ENCODE measurements at places on chromosomes 2 and 18.
A peak's percentile ranks its signal among the peaks of the same experiment; 100 is the strongest.

- DNase-seq, result no peak
These were observed 521.2 kb upstream of the POU3F3 start for GRCh38 chr2:104332731-104333130.

DNA sequence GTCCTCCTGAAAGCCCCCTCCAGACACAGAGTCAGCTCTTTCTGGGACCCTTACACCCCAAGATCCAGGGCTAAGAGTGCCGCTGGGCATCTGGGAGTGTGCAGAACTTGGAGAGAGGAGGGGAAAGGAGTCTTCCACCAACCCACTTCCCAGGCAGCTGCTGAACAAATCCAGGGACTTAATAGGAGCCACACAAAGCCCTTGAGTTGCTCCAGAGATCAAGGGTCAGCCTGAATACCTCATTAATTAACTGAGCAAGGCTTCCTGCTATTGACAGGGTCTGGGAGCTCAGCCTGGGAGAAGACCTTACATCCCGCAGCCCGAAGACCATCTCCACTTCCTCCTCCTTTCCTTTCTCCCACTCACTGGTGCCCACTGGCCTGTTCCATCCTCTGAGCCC lies 108.3 kb downstream of the CELF4 start:
- DNase-seq, result no peak

GRCh38 chr2:136375017-136375901 lies 257.3 kb upstream of the CXCR4 start:
- peak; percentile 59 for DNase-seq

GRCh38 chr18:57983965-57984364 lies 60.1 kb upstream of the NEDD4L start:
- DNase-seq, result no peak

DNA sequence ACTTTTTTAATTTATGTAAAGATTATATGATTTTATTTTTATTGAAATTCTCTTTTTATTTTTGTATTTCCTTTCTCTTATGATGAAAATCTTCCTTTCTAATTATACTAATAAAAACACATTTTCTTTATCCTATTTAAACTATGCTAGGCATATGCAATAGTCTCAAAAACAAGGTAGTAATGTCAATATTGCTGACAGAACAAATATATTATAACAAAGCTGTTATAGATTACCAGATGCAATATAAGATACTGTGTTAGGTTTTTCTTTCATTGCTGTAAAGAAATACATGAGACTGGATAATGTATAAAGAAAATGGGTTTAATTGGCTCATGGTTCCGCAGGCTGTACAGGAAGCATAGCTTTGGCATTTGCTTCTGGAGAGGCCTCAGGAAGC lies 631.2 kb upstream of the SOX11 start:
- DNase-seq, result no peak

Measured in activated CD8-positive, alpha-beta memory T cell treated with anti-CD3 and anti-CD28 coated beads, Interleukin-2, amount 10 ng/mL, durations not matched to agents 7 days and 5 days (primary cell).